Activated CD4-positive, alpha-beta T cell treated with anti-CD3 and anti-CD28 coated beads for 36 hours (primary cell): ENCODE measurements at places on chromosomes 5 and 9.

DNA sequence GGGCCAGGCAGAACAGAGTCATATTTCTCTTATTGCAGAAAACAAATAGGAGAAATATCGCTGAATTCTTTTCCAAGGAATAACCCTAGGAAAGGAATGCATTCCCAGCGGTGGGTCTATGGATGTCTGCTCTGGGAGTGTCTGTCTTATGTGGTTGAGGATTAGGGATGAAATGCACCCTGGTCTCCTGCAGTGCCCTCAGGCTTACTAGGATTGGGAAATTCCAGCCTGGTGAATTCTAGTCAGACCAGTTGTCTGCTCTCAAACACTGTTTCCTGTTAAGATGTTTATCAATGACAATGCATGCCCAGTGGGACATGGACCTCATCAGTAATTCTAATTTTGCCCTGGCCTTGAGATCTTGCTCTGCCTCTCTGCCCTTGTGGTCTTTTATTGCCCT is 136.1 kb upstream of the ELAVL2 start:
- no peak for DNase-seq

DNA sequence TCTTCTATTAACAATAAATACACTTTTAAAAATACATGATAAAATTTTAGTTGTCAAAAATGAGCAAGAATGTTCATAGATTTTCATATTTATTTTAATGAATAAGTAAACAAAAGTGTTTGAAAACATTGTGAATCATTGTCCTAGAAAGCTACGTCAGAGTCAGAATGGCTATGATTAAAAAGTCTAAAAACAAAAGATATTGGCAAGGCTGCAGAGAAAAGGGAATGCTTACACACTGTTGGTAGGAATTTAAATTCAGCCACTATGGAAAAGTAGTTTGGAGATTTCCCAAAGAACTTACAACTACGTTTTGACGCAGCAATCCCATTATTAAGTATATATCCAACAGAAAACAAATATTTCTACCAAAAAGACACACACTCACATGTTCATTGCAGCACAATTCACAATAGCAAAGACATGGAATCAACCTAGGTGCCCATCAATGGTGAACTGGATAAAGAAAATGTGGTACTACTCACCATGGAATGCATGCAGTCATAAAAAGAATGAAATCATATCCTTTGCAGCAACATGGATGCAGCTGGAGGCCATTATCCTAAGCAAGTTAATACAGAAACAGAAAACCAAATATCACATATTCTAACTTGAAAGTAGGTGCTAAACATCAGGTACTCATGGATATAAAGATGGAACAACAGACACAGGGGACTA is 49.2 kb upstream of the FBXL17 start:
- no peak for DNase-seq

DNA sequence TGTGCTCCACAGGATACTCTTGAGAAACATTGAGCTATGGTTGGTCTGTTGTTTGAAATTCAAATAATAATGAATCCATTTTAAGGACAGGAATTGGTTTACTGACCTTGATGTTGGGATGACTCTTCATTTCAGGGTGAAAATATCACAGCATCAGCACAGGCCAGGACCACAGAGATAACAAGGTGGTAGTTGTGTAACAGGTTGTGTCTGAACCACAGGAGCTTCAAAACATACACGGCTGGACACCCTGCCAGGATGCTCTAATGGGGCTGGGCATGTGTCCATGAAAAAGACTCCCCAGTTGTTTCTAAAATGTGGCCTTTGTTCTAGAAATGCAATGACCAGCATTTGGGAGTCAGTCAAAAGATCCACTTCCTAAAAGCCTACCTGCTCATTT is 69.8 kb downstream of the ACO1 start:
- DNase-seq = no peak

DNA sequence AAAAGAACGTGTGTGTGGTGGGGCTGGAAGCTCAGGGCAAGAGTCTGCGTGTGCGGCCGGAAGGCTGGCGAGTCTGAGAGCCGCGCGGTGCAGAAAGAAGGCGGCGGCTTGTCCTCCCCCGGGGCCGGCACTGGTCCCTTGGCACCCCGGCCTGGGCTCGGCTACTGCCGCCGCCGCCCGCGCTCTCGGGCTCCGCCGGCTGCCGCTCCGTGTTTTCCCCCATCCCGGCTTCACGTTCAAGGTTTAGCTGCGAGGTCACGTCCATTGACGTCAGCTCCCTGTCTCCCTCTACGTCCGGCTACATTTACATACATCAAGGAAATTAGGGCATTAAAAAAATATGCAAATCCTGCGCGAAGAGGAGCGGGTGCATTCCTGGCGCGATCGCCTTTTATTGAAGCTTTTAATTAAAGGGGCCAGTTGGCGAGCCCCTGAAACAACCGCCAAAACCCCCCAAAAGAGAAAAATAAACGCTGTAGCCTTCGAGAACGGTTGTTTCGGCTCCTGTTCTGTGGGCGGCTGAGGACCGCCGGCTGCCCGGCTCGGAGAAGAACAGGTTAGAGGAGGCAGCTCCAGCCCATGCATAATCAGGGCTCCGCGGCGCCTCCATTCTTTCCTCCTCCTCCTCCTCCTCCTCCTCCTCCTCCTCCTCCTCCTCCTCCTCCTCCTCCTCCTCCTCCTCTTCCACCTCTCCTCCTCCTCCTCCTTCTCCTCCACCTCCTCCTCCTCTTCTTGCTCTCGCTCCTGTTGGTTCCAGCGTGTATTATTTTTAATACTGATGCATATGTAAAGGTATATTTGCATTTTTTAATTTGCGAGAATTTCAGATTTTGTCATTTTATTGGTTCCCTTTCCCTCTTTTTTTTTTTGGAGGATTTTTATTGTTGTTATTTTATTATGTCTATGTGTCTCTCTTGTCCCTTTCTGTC is 207.0 kb downstream of the MEF2C start:
- peak; percentile 52 for DNase-seq

- no peak for DNase-seq
Observed at GRCh38 chr9:134872482-134873231, 8.0 kb upstream of the FCN2 start.

- peak; percentile 79 for DNase-seq
Observed at GRCh38 chr9:128026773-128027541, 40.2 kb downstream of the NAIF1 start.

- peak; percentile 69 for DNase-seq
Observed at GRCh38 chr9:105405514-105406131, 42.2 kb upstream of the FSD1L start.

GRCh38 chr5:170420806-170421412 is 31.7 kb upstream of the KCNMB1 start:
- DNase-seq = peak; percentile 68

DNA sequence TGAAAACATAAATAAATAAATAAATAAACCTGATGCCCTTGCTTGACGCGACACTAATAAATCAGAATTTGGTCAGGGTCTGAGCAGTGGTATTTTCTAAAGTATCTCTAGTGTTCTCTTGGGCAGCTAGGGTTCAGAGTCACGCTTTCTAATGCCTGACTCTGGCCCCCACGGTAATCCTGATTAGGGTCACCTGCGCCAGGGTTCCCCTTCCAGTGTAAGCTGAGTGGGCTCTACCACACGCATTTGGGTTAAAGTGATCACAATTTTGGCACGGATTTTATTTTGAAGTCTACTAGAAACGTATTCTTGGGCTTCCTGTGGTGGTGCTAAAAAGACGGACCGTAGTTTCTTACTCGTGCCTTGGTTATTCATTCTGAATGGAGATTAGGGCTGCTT is 651 bp downstream of the TTC1 start:
- no peak for DNase-seq

DNA sequence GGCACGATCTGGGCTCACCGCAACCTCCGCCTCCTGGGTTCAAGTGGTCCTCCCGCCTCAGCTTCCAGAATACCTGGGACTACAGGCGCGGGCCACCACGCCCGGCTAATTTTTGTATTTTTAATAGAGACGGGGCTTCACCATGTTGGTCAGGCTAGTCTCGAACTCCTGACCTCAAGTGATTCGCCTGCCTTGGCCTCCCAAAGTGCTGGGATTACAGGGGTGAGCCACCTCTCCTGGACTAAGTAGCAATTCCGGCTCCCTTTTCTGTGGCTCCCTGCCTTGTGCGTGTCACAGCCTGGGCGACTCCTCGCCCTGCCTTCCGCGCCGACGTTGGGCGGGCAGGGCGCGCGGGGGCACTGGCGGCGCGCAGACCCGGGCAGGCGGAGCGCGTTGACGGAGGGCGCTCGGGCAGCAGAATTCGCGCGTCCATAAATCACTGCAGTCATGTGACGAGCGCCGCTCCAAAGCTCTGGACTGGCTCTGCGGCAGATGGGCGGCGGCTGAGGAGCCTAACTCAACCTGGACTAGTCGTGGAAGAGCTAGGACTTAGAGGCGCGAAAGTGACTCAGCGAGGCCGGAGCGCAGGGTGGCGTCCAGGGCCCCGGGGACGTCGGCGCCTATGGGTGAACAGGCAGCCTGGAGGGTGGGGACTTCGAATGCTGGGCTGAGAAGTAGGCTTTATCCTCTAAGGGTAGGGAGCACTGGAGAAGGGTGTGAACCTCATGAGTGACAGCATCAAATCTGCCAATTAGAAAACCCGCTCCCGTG is 1.4 kb upstream of the CIZ1 start:
- peak; percentile 77 for DNase-seq

- peak; percentile 7 for DNase-seq
Observed at GRCh38 chr5:17257705-17258273, 40.4 kb downstream of the BASP1 start.

GRCh38 chr5:56270568-56271392 is 37.6 kb upstream of the ANKRD55 start:
- DNase-seq = peak; percentile 87

DNA sequence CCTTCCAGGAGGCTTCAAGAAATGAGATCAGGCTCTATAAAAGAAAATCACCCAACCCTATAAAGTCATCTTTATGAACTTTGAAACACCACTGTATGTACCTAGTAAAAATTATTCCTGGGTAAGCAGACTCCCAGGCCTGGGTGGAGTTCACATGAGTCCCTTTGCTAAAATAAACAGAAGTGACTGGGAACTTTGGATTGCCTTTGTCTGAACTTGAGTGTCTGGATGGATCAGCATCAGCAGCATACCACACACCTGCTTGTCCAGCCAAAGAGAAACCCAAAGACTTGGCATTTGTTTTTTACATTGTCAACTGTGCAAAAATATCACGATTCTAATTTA is 79.6 kb upstream of the CDKN2B start:
- DNase-seq = no peak

DNA sequence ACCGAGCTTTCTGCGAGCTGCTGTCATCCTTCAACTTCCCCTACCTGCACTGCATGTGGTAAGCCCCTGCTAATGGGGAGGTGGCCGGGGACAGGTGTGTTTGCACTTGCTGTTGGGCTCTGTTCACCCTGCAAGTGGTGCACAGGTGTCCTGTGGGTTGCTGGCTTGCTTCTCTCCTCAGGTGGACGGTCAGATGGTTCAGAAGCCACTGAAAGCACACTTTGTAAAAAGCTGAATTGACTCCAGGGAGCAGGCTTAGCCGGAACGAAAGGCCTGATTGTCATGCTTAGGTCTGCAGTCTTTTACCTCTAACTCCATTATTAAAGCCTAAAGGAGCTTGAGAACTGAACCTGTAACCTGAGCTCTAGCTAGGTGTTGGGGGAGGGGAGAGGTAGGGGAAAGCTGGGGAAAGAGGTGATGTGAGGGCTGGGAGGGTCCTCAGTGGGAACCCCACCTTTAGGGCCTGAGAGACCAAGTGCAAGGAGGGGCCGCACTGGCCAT is 37.6 kb downstream of the ACER2 start:
- DNase-seq = no peak

- no peak for DNase-seq
Observed at GRCh38 chr9:89340332-89340731, 22.0 kb downstream of the SECISBP2 start.

- DNase-seq = no peak
Observed at GRCh38 chr9:114200721-114201300, 45.5 kb downstream of the COL27A1 start.

GRCh38 chr9:34237836-34238235 is 59.0 kb downstream of the UBAP1 start:
- DNase-seq = no peak

GRCh38 chr5:139061856-139062255 is 136.3 kb downstream of the SIL1 start:
- no peak for DNase-seq

DNA sequence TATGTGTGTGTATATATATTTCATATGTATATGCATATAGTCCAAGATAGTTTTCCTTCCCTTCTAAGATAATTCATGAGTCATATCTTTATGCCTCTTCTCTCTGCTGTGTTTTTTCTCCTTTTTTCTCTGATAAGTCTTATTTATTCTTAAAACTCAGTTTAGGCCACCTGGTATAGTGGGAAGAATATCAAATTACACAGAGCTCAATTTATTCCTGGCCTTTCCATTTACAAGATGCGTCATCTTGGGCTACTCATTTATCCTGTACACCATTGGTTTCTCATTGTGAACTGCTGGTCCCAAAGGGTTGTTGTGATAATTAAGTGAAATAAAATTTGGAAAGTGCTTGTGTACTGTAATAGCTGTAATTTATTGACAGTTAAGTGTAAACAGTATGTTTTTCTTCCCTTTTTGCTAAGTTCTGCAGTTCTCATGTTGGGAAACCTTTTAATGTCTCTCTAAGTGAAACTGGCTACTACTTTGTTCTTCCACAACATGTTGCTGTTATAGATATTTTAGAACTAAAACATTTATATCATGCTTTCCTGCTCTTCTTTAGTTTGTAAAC is 19.4 kb downstream of the CCDC171 start:
- no peak for DNase-seq
